Endothelial cell (in vitro differentiated cells): ENCODE measurements at places on chromosomes 1 and 21.

GRCh38 chr1:18529714-18530113 lies 49.0 kb downstream of the KLHDC7A start:
- no peak for DNase-seq

- DNase-seq, result no peak
Measured at GRCh38 chr1:107439567-107439966, 298.7 kb downstream of the NTNG1 start.

DNA sequence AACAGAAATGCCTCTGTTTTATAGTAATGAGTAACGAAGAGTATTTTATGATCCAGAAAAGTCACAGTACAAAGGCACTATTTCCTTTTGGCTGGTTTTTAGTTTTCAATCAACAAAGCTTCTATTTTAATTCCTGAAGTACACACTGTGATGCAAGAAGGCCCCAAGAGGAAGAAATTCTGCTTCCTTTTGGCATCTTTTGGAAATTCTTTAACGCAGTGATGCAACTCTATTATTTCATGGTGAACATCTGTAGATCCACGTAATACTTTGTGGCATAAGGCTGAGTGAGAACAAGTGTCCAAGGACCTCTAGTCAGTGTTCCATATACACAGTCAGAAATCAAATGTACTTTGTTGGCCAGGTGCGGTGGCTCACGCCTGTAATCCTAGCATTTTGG lies 137.5 kb downstream of the TGFB2 start:
- DNase-seq, result no peak

- DNase-seq, result peak; percentile 67
Measured at GRCh38 chr1:181089676-181090544, 1.4 kb downstream of the IER5 start.
